Hypothalamus (tissue), 51 donors: ENCODE measurements at places on chromosomes 3 and 15.

DNA sequence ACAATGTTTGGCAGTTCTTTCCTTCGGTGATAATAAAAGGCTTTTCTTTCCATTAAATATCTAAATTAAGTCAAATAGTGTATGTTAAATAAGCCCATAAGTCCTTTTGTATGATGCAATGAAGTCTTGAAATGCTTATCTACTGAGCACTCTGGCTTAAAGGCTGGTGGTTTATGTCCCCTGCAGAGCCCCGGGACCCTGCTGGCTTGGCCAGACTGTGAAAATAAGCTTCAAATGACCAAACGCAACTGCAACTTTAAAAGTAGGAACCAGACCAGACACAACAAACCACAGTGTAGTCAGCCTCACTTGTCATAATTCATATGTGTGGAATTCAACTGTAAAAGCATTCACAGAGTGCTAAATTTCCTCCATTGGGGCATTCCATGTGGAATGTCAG lies 72.5 kb downstream of the FOXP1 start:
- DNase-seq, result no peak

DNA sequence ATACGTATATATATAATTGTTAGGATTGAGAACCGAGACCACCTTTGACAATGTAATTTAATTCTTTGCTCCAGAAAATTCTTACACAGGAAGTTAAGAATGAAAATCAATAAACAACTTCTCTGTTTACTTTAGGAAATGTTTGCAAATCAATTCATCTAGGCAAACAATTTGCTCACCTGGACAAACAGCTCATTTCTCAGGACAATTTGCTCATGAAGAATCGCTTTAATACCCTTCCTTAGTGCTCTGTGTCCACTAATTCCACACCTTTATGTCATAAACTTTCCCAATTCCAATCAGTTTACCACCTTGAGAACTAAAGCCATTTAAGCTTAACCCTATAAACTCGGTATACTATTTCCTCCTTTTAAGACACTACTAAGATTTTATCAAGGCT lies 292.2 kb downstream of the BCHE start:
- DNase-seq, result no peak

- DNase-seq, result no peak
Measured at GRCh38 chr3:71191031-71191482, 392.5 kb downstream of the FOXP1 start.

DNA sequence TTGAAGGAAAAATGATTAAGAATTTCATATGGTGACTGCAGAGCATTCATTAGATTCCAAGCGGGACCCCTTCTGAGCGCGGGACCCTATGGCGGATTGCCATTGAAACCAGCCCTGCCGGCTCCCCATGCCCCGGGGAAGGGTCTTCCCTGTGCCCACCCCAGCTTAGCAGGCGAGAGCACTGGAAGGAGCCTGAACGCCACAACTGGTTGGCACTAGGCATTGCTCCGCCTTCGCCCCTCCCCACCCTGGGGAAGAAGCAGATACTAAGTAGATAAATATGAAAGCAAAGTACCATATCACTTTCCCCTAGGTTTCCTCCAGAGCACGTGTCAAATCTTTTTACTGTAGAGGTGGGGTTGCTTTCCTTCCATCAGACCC lies 70.7 kb downstream of the CYP19A1 start:
- no peak for DNase-seq

DNA sequence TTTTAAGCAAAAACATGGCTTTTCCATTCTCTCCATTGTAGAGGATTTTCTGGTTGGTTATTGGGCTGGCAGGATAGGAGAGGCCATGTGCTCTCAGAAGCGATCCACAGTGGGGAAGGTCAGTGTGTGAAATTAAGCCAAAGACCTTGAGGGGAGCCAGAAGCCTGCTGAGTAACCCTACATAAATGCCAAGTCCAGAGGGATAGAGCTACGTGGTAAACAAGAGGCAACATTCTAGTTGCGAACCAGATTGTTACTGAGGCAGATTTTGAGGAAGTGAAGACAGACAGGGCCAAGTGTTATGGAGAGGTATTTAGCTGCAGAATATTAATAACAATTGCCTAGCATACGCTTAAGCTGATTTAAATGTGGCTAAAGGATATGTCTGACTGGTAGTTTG lies 592.8 kb upstream of the GBE1 start:
- no peak for DNase-seq

GRCh38 chr15:65939901-65940617 lies 70.8 kb downstream of the RAB11A start:
- DNase-seq, result no peak

DNA sequence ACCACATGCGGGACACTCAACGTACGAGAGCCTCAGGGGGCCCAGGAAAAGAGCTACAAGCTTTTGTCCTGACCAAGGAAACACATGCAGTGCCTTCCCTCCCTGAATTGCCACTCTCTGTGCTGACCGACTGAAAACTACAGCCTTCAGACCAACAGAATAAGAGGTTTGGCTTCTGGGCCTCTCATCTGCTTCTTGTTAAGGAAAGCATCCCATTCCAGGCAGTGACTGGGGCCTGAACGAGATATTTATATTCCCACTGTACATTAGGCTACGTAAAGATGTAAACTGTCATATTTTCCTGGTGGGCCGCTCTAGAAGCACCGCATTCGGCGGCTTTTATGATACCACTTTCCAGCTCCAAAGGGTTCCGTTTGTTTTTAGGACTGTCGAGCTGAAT lies 208.9 kb upstream of the TPM1 start:
- no peak for DNase-seq

- DNase-seq, result no peak
Measured at GRCh38 chr3:41094351-41094750, 105.0 kb upstream of the CTNNB1 start.

GRCh38 chr3:153848702-153849101 lies 272.5 kb upstream of the ARHGEF26 start:
- DNase-seq, result no peak

GRCh38 chr3:194939949-194940770 lies 254.5 kb downstream of the FAM43A start:
- no peak for DNase-seq

DNA sequence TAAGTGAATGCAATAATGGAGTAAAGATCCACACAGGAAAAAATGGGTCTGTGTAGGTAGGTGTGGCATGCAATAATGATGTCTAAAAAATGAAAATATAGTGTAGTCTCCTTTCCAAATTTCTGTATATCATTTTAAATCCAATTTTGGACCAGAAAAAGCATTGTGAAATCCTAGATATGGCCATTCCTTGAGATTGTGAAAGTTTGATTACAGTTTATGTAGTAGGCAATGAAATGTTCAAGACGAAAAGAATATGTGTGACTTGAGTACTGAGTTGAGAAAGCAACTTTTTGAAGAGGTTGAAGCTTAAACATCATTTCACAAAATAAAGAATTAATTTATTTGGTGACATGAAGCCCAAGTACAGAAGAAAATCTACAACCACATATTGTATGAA lies 698.7 kb downstream of the EPHA3 start:
- no peak for DNase-seq

DNA sequence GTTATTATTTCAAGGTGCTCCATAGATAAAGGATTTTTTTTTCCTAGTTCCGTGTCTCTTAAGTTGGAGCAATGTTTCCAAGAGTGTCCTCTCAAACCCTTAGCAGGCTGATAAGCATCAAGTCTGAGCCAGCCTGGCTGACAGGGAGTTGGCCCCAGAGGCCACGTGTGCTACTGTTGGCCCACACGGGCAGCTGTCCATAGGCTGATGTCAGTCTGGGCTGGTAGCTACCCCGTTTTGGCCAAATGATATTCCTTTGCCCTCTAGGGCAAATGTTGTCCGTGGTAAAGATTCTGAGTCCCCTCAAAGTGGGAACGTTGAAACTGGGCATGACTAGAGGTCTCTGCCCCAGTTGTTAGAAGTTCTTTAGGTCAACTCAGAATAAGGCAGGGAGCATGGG lies 99.4 kb downstream of the FLNB start:
- no peak for DNase-seq

DNA sequence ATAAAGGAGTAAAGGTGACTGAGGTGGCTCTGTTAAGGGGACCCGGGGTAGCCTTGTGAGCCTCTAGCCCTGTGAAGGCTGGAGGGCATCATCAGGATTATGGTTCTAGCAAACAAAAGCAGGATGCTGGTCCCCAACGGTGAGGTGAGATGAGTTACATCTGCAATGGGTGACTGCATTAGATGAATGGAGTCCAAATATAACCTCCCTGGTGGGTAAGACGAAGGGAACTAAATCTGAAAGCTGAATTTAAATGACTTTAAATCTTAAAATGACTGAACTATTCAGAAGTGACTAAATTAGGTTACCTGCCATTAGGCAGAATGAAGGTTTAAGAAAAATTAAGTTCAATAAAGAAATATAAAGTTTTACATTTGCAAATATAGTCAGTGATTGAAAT lies 4.6 kb upstream of the HLTF start:
- DNase-seq, result no peak

DNA sequence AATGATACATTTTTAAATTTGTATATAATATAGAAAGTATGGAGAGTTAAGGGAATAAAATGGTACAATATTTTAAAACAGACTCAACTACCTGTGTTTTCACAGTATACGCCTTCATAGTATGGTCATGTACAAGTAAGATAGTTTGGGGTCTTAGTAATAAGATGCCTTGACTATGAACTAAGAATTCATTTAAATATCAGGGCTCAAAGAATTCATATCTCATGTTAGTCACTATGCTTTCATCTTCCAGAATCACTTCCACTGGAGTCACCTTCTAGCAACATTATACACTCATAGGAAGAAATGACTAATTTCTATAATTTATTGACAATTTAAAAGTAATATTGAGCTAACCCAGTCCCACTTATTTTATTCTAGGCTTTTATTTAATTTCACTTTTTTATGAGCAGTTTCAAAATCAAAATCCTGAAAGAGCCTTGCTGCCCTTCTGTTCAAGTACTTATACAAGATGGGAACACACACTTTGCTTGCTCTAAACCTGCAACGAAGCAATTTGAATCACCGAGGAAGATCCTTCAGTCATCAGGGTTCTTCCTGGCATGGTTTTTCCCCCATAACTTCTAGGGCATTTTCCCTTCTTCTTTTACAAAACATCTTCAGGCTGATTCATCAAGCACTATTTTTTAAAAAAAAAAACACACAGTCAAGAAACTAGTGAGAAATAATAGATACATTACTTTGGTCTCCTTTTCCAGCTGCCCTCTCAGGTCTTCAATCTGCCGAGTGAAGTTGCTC lies 94.1 kb downstream of the MYH15 start:
- DNase-seq, result no peak

DNA sequence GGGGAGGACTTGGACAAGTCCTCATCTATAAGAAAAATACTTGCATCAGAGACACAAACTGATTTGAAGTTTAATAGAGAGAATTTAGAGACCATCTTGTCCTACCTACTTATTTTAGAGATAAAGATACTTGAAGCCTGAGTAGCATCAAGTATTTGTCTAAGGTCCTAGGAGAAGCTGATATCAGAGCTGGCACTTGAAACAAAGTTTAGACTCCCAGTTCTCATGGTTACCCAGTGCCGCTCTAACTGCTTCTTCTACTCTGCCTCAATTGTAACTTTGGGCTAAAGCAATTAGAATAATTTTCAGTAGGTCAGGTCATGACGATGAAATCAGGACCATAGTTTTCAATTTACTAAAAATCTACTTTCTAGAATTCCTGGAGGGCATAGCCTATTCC lies 123.9 kb upstream of the CADPS start:
- DNase-seq, result no peak

- peak; percentile 43 for DNase-seq
Measured at GRCh38 chr15:45454814-45455213, 67.7 kb downstream of the SLC30A4 start.

DNA sequence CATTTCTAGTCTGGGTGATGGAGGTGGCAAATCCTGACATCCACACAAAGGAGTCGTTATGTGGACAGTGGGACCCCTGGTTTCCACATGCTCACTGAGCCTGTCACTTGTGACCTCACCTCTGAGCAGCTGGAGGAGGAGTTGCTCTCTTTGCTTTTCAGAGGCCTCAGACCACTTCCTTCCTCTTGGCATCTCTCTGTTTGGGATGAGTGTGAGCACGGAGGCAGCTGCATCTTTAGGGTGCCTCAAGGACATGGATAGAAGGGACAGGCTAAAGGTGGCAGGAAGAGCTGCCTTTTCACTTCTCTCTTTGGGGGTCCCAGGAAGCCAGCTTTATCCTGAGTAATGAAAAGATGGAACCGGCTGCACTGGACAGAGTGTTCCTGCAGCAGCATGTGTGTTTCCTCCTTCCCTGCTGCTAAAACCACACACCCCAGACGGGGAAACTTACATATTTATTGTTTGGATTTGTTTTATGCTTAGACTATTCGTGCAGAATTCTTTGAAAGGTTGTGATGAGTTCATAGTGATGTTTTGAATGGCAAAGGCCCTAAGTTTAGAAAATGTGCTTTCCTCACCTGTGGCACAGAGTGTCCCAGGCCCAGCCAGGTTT lies 31.8 kb downstream of the GPR171 start:
- DNase-seq, result no peak

DNA sequence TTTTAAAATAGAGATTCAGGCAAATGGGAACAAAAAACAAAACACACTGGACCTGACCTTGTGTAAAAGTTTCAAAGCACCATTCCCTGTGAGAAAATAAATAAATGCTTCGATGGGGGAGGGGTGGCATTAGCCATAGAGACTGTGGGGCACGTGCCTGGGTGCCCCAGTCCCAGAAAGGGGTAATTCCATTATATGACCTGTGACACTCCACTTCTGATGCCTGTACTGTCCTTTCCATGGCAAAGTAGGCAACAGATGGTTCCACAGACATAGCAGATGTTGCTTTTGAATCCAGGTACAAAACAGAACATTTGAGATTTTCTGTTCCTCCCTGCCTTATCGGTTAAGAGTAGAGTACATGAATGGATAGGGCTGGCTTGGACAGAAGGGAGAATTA lies 3.9 kb downstream of the PHLDB2 start:
- no peak for DNase-seq

GRCh38 chr3:18489939-18490338 lies 64.8 kb upstream of the SATB1 start:
- no peak for DNase-seq

DNA sequence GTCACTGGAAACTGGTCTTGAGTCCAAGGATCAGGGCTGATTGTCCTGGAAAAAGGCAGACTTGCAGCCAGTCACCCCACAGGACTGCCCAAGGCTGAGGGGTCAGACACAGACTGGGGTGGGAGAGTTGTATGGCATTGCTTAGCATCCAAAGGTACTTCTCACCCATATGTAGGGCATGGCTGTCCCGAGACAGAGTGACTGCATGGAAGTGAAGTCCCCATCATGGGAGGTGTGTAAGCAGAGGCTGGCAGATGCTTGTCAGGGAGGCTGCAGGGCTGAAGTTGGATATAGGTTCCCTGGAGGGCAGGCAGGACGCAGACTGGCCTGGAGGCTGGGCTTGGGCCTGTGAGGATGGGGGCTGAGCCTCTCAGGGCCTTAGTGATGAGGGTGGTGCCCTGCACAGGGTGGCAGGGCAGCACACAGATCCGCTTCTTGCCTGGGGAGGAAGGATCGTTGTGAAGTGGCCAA lies 31.1 kb downstream of the PSTPIP1 start:
- DNase-seq, result no peak

DNA sequence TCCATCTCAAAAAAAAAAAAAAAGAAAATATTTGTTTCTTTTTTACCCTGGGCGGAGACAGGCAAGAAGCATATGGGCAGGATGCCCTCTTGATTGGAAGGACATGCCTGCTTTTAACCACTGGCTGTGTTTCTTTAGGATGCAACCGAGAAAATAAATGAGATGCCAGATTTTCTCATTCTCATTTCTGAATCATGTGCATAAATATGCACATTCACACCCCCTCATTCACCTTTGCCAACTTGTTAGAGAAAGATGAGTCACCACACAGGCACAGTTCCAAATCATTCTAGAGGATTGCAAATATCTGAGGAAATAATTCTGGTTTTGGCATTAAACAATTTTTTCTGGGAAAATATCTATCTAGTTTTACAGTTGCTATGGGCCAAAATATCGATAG lies 3.3 kb downstream of the LIPH start:
- no peak for DNase-seq

- no peak for DNase-seq
Measured at GRCh38 chr3:151213881-151214280, 10.9 kb upstream of the GPR171 start.
